ENCODE measurements at places on chromosomes 12 and 14. TPM values are rescaled to one million over a fixed set of nuclear protein-coding genes. Genes with fewer than 3 reads are reported as not detected.

DNA sequence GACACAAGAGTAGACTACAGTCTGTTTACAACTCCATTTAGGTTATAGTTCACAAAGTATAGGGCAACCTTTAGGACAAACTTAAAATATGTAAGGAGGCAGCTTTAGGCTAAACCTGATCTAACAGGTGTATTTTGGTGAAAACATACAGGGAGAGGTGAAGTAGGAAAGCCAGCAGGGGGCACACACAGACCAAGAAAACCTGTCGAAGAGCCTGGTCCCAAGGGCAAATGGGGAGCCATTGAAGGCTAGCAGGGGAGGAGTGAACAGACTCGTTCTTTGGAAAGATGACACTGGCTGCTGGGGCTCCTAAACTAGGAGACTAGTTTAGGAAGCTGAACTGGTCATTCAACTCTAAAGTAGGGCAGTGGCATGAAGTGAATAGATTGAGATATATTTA lies 138.8 kb upstream of the WSCD2 start:
- no peak for DNase-seq
- H3K4me3 ChIP-seq, result no peak overlapping the region
- no peak overlapping the region for H3K27ac ChIP-seq
- no peaks in the 10 kb centered on the region for H3K27me3 ChIP-seq
- no peaks in the 10 kb centered on the region for H3K36me3 ChIP-seq

DNA sequence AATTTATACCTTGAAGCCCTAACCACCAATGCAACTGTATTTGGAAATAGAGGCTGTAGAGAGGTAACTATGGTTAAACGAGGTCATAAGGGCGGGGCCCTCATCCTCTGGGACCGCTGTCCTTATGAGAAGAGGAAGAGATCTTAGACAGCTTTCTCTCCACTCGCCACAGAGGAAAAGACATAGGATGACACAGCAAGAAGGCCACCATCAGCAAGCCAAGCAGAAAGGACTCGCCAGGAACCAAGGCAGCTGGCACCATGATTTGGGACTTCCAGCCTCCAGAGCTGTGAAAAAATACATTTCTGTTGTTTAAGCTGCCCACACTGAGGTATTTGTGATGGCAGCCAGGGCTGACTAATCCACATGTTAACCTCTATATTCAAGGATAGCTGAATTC lies 30.4 kb upstream of the BCAT1 start:
- no peak overlapping the region for H3K4me3 ChIP-seq
- H3K36me3 ChIP-seq, result no peaks in the 10 kb centered on the region

DNA sequence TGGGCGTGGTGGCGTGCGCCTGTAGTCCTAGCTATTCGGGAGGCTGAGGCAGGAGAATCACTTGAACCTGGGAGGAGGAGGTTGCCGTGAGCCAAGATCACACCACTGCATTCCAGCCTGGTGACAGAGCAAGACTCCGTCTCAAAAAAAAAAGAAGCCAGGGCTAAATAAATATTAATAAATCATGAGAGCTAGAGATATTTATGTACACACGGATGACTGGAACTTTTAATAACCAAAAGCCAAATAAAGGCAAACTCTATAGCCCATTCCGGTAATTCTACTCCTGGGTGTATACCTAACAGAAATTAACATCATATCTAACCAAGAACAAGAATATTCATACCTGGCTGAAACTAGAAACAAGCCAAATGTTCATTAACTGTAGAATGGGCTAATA lies 7.7 kb upstream of the TRAFD1 start:
- H3K27me3 ChIP-seq, result peaks cover 10% of the 10 kb centered on the region
- H3K36me3 ChIP-seq, result no peaks in the 10 kb centered on the region
- no peak for DNase-seq
- H3K4me3 ChIP-seq, result no peak overlapping the region
- H3K27ac ChIP-seq, result no peak overlapping the region
- H3K4me1 ChIP-seq, result peaks cover 18% of the 10 kb centered on the region

GRCh38 chr14:76256545-76256944 lies 104.8 kb downstream of the GPATCH2L start:
- H3K4me1 ChIP-seq, result no peaks in the 10 kb centered on the region
- peaks cover 7% of the 10 kb centered on the region for H3K27me3 ChIP-seq
- no peak for DNase-seq
- H3K4me3 ChIP-seq, result no peak overlapping the region

GRCh38 chr14:54776361-54777001 lies 126.1 kb downstream of the GCH1 start:
- DNase-seq, result no peak
- H3K4me3 ChIP-seq, result peak overlapping the region; percentile 30

- peak overlapping the region; percentile 25 for H3K27ac ChIP-seq
- peaks cover 6% of the 10 kb centered on the region for H3K4me1 ChIP-seq
- no peaks in the 10 kb centered on the region for H3K27me3 ChIP-seq
- H3K4me3 ChIP-seq, result no peak overlapping the region
These were observed 238.1 kb downstream of the FOXN3 start for GRCh38 chr14:89178800-89179535.

- H3K36me3 ChIP-seq, result no peaks in the 10 kb centered on the region
- no peaks in the 10 kb centered on the region for H3K4me1 ChIP-seq
- H3K27ac ChIP-seq, result no peak overlapping the region
- no peak overlapping the region for H3K4me3 ChIP-seq
- DNase-seq, result no peak
These were observed 54.5 kb downstream of the PDZRN4 start for GRCh38 chr12:41242603-41243002.

DNA sequence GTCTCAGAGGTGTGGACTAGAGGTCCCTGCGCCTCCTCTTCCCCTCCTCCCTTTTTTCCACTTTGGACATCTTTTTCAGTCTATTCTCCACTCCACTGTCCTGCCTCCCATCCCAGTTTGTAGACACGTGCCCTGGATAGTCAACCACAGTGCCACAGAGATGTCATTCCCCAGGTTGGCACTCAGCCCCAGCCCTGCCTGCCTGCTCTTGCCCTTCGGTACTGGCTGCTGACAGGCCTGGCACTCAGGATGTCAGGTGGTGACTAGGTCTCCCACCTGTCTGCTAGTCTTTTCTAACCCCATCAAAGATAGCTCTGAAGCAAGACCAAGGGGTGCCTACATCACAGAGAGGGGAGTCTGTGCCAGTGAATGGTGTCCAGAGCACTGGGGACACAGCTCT lies 15.8 kb downstream of the KRT71 start:
- peaks cover 7% of the 10 kb centered on the region for H3K27me3 ChIP-seq
- no peaks in the 10 kb centered on the region for H3K4me1 ChIP-seq
- no peak overlapping the region for H3K4me3 ChIP-seq
- no peaks in the 10 kb centered on the region for H3K36me3 ChIP-seq
- no peak overlapping the region for H3K27ac ChIP-seq

The ACVRL1 gene
- total RNA-seq, result not detected

The MSI1 gene
- total RNA-seq, result 0.07 TPM

The SLC10A1 gene
- not detected for total RNA-seq

The ZDHHC22 gene
- not detected for total RNA-seq

Data from activated T-helper 1 cell treated with anti-CD3 and anti-CD28 coated beads, Interleukin-12 subunit alpha, Interleukin-12 subunit beta, Interleukin-2, Interleukin-4 antibody, amounts not matched to agents 30 ng/mL and 10 ng/mL and 1 ng/mL, durations not matched to agents 14 hours and 24 hours and 36 hours (primary cell).